Upper lobe of left lung (tissue), 6 donors: ENCODE measurements at places on chromosomes 5 and 9. TPM values are rescaled to one million over a fixed set of nuclear protein-coding genes. Genes with fewer than 3 reads are reported as not detected.
A peak's percentile ranks its signal among the peaks of the same experiment; 100 is the strongest.

DNA sequence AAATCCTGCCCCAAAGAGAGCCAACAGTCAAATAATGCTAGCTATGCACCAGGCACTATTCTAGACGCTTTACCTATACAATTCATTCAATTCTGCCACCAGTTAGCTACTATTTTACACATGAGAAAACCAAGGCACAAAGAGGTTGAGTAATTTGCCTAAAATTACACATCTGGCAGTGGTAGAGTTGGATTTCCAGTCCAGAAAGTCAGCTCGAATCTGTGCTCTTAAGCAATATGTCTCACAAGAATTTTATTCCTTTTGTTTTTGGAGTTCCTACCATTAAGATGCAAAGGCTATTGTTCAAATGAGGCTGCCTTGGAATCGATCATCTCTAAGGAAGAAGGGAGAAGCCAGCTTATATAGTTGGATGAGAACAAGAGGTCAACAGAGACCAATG lies 256.9 kb upstream of the RASA1 start:
- no peak overlapping the region for H3K27ac ChIP-seq
- H3K4me3 ChIP-seq = no peak overlapping the region
- no peaks in the 10 kb centered on the region for H3K4me1 ChIP-seq
- H3K27me3 ChIP-seq = no peaks in the 10 kb centered on the region
- no peak for DNase-seq

DNA sequence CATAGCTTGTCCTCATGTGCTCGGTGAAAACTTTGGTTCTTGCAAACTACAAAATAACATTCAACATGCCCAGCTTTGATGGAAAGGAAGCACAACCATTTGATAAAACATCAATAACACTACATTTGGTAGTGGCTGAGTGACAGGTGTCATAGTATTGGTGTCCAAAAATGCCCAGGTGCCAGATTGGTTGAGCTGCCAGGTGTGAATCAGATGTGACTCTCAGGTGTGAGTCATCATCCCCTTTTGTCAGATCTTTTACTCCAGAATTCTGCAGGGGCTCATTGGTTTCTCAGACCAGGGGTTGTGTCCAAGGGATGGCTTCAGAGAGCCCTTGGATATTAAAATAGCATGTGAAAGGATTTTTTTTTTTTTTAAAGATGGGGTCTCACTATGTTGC lies 22.5 kb upstream of the POMT1 start:
- no peak for DNase-seq
- H3K4me3 ChIP-seq = no peak overlapping the region
- H3K27ac ChIP-seq = no peak overlapping the region
- no peaks in the 10 kb centered on the region for H3K4me1 ChIP-seq
- no peaks in the 10 kb centered on the region for H3K27me3 ChIP-seq

GRCh38 chr9:136726631-136727191 lies 14.3 kb downstream of the DIPK1B start:
- H3K36me3 ChIP-seq = peaks cover 49% of the 10 kb centered on the region
- H3K4me3 ChIP-seq = peak overlapping the region; percentile 59
- DNase-seq = no peak
- H3K27me3 ChIP-seq = no peaks in the 10 kb centered on the region

DNA sequence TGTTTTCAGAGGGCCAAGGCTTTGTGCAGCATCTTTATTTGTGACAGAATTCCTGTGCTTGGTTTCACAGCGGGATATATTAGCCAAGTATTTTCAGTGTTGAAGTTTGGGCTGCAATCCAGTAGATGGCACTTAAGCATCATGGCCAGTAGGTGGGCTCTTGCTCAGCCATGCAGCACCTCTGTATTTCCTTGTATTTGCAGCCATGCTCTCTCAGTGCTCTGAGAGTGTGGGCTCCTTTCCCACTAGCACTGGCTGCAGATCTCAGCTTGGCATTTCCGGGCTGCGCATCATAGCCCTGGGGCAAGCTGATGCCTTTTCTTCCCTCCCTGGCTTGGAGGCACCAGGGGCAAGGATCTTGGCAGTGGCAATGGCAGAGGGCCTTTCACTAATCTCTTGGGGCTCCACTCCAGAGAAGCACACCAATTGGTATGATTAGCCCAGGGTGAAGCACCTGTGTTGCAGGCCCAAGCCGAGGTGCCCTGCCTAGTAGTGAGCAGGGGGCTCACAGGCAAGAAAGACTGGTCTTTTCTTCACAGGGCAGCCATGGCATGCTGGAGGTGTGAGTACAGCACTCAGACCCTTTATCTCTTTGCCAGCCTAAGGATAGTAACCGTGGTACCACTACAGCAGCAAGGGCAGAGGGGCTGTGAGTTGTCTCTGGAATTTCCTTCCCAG lies 48.3 kb downstream of the SLCO6A1 start:
- H3K4me3 ChIP-seq = no peak overlapping the region
- DNase-seq = no peak
- H3K27me3 ChIP-seq = no peaks in the 10 kb centered on the region
- H3K4me1 ChIP-seq = no peaks in the 10 kb centered on the region

- no peaks in the 10 kb centered on the region for H3K36me3 ChIP-seq
- no peak overlapping the region for H3K4me3 ChIP-seq
- H3K27me3 ChIP-seq = no peaks in the 10 kb centered on the region
- H3K27ac ChIP-seq = no peak overlapping the region
- H3K4me1 ChIP-seq = peaks cover 13% of the 10 kb centered on the region
These were observed 40.3 kb downstream of the SERINC5 start for GRCh38 chr5:80215523-80215922.

DNA sequence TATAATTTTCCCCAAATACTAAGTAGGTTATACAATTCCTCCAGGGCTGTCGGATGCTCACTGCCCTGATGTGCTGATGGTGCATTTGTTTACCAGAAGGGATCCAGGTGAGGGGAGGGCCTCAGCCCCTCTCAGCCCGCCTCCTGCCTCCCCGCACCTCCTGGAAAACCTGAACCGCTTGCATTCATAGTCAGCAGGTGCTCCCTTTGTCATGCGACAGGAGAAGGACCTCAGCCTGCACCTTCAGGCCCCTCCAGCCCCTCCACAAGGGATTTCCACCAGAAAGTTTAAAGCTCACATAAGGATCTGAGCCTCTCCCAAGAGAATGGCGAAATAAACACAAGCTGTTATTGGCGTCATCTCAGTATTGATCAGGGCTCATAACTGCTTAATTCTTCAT lies 36.5 kb upstream of the NTNG2 start:
- H3K27ac ChIP-seq = no peak overlapping the region
- H3K4me3 ChIP-seq = no peak overlapping the region
- peaks cover 7% of the 10 kb centered on the region for H3K4me1 ChIP-seq
- no peaks in the 10 kb centered on the region for H3K36me3 ChIP-seq
- no peak for DNase-seq

DNA sequence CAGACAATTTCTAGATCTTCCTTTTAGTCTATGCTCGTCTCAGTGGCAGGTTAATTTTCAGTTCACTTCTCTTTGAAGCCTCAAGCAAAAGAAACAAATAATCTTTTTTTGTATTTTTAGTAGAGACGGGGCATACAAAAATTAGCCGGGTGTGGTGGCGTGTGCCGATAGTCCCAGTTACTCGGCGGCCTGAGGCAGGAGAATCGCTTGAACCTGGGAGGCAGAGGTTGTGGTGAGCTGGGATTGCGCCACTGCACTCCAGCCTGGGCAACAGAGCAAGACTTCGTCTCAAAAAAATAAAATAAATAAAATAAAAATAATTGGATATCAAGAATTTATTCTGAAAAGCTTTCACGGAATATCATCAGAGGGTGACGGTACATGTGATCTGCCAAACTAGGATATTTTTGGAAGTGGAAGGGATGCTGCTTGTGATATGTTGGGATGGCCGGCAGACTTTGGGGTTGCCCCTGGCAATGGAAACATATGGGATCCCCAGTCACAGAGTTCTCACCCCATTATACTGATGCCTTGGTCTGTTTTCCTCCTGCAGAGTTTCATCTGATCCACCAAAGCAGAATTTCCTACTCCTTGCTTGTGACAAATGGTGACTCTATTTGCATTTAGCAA lies 7.6 kb upstream of the LCP2 start:
- no peak overlapping the region for H3K27ac ChIP-seq
- H3K27me3 ChIP-seq = no peaks in the 10 kb centered on the region
- no peaks in the 10 kb centered on the region for H3K36me3 ChIP-seq
- H3K4me3 ChIP-seq = no peak overlapping the region
- peaks cover 14% of the 10 kb centered on the region for H3K4me1 ChIP-seq

DNA sequence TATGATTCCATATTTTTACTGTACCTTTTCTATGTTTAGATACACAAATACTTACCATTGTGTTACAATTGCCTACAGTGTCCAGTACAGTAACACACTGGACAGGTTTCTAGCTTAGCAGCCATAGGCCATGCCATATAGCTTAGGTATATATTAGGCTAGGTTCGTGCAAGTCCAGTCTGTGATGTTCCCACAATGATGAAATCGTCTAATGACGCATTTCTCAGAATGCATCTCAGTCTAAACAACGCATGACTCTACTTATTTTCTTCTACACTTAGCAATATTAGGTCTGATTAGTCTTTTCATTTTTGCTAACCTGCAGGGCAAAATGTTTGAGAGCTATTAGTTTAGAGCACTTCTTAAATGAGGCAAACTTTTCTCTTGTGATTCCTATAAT lies 22.7 kb downstream of the OR2S2 start:
- DNase-seq = no peak
- no peaks in the 10 kb centered on the region for H3K36me3 ChIP-seq
- no peaks in the 10 kb centered on the region for H3K4me1 ChIP-seq
- H3K27me3 ChIP-seq = no peaks in the 10 kb centered on the region

- no peaks in the 10 kb centered on the region for H3K27me3 ChIP-seq
- H3K36me3 ChIP-seq = no peaks in the 10 kb centered on the region
- peak overlapping the region; percentile 67 for H3K27ac ChIP-seq
- peak; percentile 82 for DNase-seq
- H3K4me1 ChIP-seq = peaks cover 34% of the 10 kb centered on the region
These were observed 106.3 kb upstream of the SSBP2 start for GRCh38 chr5:81856948-81857928.

GRCh38 chr5:38809388-38810359 lies 36.1 kb upstream of the OSMR start:
- peaks cover 20% of the 10 kb centered on the region for H3K4me1 ChIP-seq
- H3K36me3 ChIP-seq = no peaks in the 10 kb centered on the region
- DNase-seq = peak; percentile 86
- H3K4me3 ChIP-seq = no peak overlapping the region
- H3K27me3 ChIP-seq = no peaks in the 10 kb centered on the region

DNA sequence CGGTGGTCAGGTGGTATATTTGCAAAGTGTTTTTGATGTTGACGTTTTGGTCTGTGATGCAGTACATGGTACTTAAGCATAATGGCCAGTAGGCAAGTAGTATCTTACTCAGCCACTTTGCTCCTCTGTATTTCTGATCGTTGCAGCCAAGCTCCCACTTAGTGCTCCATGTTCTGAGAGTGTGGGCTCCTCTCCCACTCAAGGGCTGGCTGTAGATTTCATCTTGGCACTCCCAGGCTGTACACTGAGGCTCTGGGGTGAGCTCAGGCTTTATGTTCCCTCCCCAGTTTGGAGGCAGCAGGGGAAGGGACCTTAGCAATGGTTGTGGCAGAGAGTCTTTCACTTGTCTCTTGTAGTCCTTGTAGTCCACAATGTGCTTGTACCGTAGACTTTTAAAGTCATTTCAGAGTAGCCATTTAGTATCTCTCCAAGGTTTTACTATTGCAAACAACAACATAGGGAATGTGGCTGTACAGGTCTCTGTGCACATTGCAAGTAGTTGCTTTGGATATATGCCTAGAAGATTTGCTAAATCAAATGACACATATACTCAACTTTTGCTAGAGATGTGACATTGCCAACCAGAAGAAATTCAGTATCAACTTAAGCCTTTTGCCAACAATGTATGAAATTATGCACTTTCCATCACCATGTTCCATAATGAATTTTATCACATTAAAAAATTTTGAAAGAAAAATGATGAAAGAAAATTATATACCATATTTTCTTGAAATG lies 304.3 kb upstream of the CTNND2 start:
- no peak overlapping the region for H3K27ac ChIP-seq
- no peaks in the 10 kb centered on the region for H3K4me1 ChIP-seq
- no peaks in the 10 kb centered on the region for H3K27me3 ChIP-seq
- no peak for DNase-seq

- no peak for DNase-seq
- H3K4me3 ChIP-seq = no peak overlapping the region
- no peaks in the 10 kb centered on the region for H3K4me1 ChIP-seq
- no peaks in the 10 kb centered on the region for H3K36me3 ChIP-seq
These were observed 1755.4 kb upstream of the ACO1 start for GRCh38 chr9:30628915-30629567.

- no peak for DNase-seq
- no peaks in the 10 kb centered on the region for H3K36me3 ChIP-seq
- no peaks in the 10 kb centered on the region for H3K4me1 ChIP-seq
- H3K27me3 ChIP-seq = no peaks in the 10 kb centered on the region
These were observed 151.8 kb upstream of the RAD23B start for GRCh38 chr9:107131108-107131799.

DNA sequence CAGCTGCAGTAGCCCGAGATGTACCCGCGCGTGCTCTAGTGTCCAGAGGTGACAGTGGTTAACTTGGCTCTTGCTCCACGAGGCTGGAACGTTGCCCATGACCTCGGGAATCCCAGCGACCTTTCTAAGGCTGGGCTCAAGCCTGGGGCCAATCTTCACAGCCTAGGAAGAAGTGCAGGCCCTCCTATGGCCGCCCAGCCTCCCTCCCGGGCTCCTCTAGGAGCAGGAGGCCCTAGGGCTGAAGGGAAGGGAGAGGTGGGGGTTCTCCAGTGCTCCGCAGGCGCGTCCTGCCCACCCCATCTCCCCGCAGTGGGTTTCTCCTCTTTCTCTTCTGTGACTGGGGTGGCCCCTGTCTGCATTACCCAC lies 13.3 kb downstream of the NR2F1 start:
- peaks cover 48% of the 10 kb centered on the region for H3K27me3 ChIP-seq
- H3K4me3 ChIP-seq = no peak overlapping the region
- H3K27ac ChIP-seq = peak overlapping the region; percentile 34
- no peaks in the 10 kb centered on the region for H3K4me1 ChIP-seq

- no peaks in the 10 kb centered on the region for H3K27me3 ChIP-seq
- no peak overlapping the region for H3K4me3 ChIP-seq
- no peaks in the 10 kb centered on the region for H3K36me3 ChIP-seq
- DNase-seq = no peak
These were observed 9.5 kb upstream of the NFIL3 start for GRCh38 chr9:91433180-91433579.

DNA sequence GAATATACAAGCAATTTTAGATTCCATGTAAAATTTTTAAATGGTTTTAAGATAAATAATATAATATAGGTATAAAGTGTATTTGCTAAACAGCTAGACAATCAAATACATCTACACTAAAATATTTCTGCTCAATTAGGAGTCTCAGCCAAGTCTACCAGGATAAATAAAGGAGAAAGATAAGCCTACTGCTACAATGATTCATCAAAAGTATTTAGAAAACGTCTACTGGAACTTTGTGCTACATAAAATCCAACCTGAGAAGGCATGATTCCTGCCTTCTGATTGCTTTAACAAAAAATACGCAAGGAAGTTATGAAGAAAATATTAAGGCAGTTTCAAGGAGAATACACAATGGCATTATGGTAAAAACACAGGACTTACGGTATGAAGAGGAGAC lies 570.6 kb downstream of the EFNA5 start:
- H3K36me3 ChIP-seq = no peaks in the 10 kb centered on the region

FOXD4L6 gene
- not detected for total RNA-seq

HK3 gene
- 106 TPM for total RNA-seq

PCDHB15 gene
- total RNA-seq = 2.0 TPM

VCAN gene
- total RNA-seq = 114 TPM

ARL10 gene
- total RNA-seq = 3.9 TPM

GZMA gene
- total RNA-seq = 6.3 TPM

IL31RA gene
- not detected for total RNA-seq

MRPL36 gene
- total RNA-seq = 18.2 TPM
